ENCODE measurements at places on chromosomes 4 and X.

DNA sequence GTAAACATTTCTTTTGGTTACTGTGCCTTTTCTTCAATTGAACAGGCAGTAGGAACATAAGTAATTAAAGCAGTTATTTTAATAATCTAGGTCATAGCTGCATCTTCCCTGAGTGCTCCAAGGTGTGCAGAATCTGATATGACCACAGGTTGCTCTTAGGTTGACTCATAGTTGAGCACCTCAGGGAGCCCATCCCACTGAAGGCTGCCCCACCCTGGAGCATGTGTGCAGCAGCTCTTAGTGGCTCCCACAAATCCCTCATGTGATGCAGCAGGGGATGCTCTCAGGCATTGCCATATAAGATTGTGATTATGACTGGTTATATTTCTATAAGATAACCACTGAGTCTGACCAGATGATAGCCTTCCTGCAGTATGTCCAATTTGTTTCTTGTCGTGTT lies 72.3 kb downstream of the ZNF518B start:
- DNase-seq, result no peak

DNA sequence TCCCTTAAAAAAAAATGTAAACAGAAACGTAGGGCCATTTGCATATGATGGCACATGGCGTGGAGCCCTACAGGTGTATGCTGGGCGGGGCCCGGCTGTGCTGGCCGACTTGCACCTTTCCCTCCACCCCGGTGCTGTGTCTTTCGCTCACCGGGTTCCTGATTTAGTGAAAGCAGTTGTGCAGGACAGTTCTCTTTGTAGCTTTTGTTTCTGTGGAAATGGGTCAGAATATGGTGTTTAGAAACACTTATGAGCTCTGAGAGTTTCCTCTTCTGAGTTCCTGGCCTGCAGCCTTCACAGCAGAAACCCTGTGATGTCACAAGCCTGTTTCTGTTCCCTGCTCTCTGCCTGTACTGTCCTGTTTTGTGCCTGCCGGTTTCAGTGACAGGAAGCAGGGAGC lies 22.5 kb upstream of the MSANTD1 start:
- no peak for DNase-seq

DNA sequence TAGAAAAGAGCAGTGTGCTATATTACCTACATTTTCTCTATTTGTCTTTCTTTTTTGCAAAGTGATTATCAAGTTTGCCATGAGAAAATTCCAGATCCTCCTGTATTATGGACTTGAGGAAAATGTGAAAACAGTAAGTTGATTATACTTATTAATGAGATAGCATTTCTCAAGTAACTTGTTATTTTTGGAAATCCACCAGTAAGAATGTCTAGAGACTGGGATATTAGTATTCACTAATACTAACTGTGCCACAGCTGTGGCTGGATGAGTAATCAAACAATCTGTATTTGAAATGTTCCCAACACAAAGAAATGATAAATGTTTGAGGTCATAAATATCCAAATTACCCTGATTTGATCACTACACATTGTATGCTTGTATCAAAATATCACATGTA lies 147.0 kb upstream of the CTSO start:
- DNase-seq, result no peak

- peak; percentile 38 for DNase-seq
Measured at GRCh38 chr4:78426972-78427371, 124.6 kb upstream of the ANXA3 start.

- DNase-seq, result peak; percentile 67
Measured at GRCh38 chr4:10115797-10116568, 616 bp downstream of the WDR1 start.

- no peak for DNase-seq
Measured at GRCh38 chr4:139245590-139245989, 34.4 kb downstream of the MGARP start.

GRCh38 chr4:8916351-8916885 lies 44.8 kb upstream of the HMX1 start:
- no peak for DNase-seq

GRCh38 chr4:152220201-152220666 lies 315.7 kb downstream of the FBXW7 start:
- no peak for DNase-seq

- DNase-seq, result no peak
Measured at GRCh38 chrX:131298846-131299245, 9.7 kb upstream of the IGSF1 start.

- no peak for DNase-seq
Measured at GRCh38 chrX:8632924-8633323, 99.0 kb downstream of the ANOS1 start.

GRCh38 chr4:171390626-171391025 lies 422.6 kb upstream of the GALNTL6 start:
- DNase-seq, result no peak

DNA sequence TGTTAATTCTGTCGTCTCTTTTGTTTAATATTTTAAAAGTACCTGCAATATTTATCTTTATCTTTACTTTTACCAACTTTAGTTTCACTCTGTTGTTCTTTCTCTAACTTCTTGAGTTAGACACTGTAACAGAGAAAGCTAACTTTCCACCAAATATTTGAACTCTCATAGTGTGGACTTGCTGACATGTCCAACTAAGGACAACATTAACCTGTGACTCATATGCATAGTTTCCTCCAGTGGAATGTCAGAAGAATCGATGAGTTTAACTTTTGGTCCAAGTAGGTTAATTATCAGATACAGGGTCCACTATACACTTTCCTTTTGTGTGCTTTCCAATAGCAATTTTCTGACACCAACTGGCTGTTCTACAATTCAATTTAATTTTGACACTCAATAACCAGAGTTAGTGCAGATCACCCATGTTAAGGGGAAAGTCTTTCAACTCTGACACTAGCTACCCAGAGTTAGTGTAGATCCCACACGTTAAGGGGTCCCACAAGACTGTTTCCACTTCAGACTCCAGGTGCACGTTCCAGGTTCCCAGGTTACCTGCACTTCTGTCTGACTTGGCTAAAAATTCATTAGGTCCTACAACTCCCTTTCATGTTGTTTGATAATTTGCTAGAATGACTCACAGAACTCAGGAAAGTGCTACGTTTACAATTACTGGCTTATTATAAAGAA lies 559.0 kb upstream of the AMOT start:
- DNase-seq, result no peak

GRCh38 chrX:31540313-31540712 lies 468.5 kb upstream of the FTHL17 start:
- no peak for DNase-seq

DNA sequence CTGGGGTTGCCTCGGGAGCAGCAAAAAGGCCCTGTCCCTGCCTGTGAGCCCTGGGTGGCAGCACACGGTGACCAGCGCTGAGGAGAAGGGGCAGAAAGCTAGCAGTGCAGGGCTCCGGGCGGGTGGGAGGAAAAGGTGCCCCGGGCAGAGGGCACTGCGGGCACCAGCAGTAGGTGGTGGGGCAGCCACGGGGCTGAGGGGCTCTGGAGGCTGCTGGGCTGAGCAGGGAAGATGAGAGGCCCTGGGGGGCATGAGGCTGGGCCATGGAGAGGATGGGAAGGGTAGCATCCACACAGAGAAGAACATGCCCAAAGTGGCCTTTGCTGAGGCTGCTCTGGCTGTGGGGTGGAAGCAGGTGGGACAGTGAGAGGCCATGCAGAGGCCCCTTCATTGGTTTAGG lies 67.5 kb upstream of the NKX1-1 start:
- DNase-seq, result no peak

DNA sequence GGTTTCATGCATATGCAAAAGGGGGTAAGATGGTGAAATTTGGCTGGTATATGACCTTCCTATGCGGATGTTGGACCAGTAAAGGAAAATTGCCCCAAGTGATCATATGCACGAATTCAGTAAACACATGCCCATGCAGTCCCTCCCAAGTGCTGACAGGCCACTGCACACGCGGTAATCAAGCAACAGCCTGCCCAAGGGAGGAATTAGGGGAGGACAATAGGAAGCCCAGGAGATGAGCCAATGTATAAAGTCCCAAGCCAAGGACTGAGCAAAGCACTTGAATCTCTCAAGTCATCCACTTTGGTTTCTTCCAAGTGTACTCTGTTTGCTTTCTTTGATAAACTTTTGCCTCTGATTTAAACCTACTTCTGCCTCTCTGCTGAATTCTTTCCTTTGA lies 21.1 kb downstream of the MAGEB16 start:
- DNase-seq, result no peak

Data from right kidney (tissue), 9 donors.